Right ventricle myocardium superior (tissue), 1 donor: ENCODE measurements at places on chromosomes 1 and 21. TPM values are rescaled to one million over a fixed set of nuclear protein-coding genes. Genes with fewer than 3 reads are reported as not detected.

The AMY2B gene
- total RNA-seq: 19.1 TPM

The NHLH1 gene
- total RNA-seq: not detected

The CASP9 gene
- total RNA-seq: 13.6 TPM

The ACKR1 gene
- 8.1 TPM for total RNA-seq

The ZNF683 gene
- not detected for total RNA-seq

- no peak for DNase-seq
Observed at GRCh38 chr1:191504999-191505398, 653.3 kb upstream of the RGS18 start.

- no peak for DNase-seq
Observed at GRCh38 chr1:80066060-80066459, 1059.5 kb upstream of the ADGRL4 start.

DNA sequence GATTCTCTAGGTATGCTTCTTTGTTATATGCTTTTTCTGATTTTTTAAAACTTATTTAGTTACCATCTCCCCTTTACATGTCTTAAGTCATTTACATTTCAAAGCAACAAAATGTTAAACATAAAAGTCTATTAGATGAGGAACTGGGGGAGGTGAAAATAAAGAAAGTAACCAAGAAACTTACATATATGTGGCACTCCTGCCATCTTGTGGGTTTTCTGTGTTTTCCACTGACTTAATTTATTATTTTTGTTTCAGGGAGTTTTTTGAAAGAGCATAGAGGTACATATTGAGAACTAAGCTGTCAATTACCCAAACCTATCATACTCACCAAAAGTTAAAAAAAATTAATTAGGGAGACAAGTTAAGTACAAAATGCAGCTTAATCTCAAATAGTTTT lies 1531.1 kb downstream of the MRPL39 start:
- no peak for DNase-seq

- no peak for DNase-seq
Observed at GRCh38 chr1:41751804-41752513, 166.8 kb downstream of the HIVEP3 start.

DNA sequence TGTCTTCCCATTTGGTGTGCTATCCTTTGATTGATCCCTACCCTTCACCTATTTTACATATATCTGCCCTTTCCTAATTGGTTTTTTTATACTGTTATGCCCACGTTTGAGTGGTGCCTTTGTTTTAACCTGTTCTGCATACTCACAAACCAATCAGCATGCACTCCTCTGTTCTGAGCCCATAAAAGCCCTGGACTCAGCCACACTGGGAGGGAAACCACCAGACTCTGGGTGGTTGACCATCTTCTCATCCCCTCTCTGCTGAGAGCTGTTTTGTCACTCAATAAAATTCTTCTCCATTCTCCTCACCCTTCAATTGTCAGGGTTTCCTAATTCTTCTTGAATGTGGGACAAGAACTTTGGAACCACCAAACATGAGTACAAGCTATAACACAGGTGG lies 989.8 kb downstream of the ADGRL2 start:
- DNase-seq: no peak

DNA sequence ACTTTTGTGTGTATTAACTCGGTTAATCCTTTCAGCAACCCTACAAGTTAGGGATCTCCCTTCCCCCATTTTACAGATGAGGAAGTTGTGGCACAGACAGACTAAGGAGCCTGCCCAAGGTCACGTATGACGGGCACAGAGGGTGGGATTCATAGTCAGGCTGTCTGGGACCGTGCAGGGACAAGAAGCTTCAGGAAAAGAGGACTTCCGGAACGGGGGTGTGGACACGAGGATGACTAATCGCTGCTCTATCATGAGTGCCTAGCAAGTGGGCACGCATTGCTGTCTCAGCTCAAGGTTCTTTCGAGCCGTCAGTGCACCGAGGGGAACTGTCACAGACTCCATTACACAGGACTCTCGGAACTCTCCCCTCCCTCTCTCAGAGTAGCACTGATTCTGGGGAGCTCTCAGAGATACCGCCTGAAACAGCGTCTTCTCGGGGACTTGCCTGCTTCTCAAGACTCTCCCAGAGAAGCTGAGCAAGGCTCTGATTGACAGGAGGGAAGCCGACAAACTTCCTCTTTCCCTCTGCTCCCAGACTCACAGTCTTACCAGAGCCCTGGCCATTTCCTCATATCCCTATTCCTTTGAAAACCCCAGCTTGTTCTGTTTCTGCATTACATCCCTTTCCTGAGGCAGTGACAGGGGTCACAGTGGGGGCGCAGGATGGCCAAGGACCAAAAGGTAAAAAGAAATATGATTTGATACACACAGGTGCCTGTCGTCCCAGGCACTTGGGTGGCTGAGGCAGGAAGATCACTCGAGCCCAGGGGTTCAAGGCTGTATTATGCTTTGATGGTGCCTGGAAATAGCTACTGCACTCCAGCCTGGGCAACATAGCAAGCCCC lies 14.4 kb downstream of the FHAD1 start:
- peak; percentile 57 for DNase-seq

DNA sequence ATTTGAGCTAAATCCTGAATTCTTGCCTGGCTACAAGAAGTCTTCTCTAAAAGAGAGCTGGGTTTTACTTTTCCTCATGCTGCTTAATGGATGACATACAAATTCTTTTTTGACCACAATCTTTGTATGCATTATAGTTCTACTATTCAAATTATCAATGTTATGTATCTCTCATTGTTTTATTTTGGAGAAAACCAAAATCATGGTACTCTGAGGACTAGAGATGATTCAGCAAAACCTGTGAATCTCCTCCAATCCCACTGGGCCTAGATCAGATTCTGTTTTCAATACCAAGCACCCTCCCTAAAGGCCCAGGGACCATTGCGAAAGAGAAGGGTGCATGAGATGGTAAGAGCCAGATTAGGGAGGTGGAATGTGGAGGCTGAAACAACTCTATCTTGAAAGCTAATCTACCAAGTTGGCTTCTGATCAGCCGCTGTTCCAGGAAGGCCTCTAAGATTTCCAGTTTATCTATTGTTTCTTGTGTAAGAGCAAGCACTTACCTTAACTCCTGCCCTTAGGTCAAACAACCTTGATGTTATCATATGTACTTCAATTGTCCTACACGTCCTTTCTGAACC lies 547.2 kb downstream of the PLPP3 start:
- DNase-seq: no peak

DNA sequence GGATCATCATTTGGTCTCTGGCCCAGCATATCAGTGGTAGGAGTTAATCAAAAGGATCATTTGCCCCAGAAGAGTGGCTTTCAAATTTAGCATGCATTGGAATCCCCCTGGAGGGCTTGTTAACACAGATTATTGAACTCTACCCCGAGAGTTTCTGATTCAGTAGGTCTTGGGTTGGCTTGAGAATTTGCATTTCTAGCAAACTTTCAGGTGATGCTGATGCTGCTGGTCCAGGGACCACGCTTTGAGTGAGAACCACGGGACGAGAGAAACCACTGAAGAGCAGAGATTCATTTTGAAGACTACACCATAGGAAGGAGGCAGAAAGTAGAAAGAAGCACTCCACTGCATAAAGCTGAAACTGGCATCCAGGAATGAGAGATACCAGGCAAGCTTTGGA lies 81.3 kb upstream of the DUSP10 start:
- DNase-seq: no peak

- DNase-seq: peak; percentile 84
Observed at GRCh38 chr1:2585318-2586092, 1.1 kb upstream of the PRXL2B start.

DNA sequence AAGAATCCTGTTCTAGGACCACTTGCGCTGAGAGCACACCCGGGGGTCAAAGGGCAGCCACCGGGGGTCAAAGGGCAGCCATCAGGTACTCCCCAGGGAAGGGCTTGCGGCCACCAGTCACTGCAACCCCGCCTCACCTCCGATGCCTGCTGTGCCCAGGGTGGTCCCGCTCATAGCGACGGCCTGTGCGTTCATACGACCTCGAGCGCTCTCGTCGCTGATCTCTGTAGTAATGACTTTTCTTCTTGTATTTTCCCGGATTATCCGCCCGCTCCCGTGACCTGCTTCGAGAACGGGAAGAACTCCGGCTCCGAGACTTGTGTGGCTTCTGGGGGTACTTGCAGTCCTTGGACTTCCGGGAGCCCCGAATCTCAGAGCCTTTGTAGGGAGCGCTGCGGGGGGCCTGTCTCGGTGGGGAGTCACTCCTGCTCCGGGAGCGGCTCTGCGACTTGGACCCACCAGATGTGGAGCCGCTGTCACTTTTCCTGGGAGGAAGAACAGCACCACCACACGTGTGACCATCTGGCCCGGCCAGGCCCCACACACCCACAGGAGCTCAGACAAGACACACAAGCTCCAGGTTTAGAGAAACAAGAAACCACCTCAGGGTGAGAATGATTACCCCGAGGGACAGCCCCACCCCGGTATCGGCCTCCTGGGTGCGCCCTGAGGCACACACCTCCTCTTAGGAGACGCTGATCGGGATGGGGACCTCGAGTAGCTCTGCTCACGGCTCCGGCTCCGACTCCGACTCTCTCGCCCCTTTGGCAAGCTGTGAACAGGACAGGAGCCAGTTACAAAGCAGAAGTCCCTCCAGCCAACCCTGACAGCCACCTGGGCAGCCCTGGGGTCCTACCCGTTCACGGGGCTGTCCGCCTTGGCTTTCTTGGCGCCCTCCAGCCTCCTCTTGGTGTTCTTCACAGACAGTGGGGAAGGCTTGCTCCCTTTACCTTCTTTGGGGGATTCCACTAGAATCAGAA lies 11.7 kb downstream of the CCNL2 start:
- DNase-seq: no peak

GRCh38 chr1:9589144-9589718 lies 520 bp downstream of the TMEM201 start:
- peak; percentile 64 for DNase-seq

DNA sequence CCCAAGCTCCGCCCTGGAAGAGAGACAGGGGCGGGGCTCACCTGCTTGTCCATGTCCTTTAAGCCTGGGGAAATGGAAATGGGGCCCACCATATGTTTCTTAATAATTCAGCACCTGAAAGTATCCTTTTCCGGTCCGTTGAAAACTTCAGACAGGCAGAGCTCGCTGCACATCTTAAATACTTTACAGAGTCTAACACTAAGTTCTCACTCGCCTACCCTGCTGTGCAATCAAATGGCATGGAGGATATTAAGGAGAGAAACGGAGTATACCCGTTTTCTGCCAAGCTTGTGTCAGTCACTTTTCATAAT lies 467 bp upstream of the CC2D1B start:
- DNase-seq: no peak

DNA sequence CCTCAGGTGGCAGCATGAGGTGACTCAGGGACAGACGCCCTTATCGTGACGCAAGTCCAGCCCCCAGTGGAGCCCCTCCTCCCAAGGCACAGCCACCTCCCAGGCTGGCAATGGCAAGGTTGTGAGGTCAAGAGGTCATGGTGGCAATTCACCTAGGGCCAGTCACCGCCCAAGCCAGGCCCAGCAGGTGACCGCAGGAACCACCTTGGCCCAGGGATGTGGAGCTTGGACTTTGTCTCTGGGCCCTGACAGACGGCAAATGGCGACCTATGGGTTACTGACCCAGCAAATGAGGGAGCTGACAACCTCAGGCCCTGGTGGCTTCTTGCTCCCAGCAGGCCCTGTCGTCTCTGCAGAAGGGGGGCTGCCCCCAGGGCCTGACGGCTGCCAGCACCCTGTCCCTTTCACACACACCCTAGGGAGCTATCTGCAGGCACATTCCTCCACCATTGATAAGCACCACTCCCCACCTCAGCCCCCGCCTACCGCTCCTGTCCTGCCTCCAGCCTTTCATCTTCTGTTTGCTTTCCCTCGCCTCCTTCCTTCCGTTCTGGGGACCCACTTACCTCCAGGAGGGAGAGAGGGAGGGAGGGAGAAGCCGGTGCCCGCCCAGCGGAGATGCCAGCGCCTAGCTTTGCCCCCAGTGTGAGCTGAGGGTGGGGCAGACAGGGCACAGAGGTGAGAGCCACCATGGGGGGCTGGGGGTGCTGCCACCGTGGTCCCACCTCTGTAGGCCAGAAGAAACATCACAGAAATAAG lies 12.1 kb downstream of the EPHA2 start:
- DNase-seq: peak; percentile 74

GRCh38 chr1:177585302-177586220 lies 384.3 kb downstream of the SEC16B start:
- DNase-seq: no peak

- DNase-seq: no peak
Observed at GRCh38 chr1:213680677-213681325, 307.0 kb upstream of the PROX1 start.

- DNase-seq: no peak
Observed at GRCh38 chr1:22584001-22584562, 20.8 kb downstream of the EPHA8 start.

GRCh38 chr1:235073331-235073967 lies 55.2 kb downstream of the TOMM20 start:
- peak; percentile 71 for DNase-seq

- no peak for DNase-seq
Observed at GRCh38 chr1:64923294-64923718, 43.0 kb downstream of the JAK1 start.

DNA sequence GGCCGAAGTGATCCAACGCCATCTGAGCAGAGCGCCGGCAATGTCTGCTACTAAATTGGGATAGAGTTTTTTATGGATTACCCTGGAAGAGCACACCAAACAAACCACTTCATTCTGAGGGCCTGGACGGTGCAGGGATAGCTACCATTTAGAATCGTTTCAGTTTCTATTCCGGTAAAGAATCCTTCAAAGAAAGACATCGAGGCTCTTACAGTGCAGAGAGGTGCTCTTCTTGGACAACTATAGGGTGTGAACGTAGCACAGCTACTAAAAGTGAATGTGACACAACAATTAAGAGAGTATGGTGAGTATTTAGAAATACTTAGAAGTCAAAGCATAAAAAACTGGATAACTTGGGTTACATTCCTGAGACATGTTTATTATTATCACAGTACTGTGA lies 16.1 kb downstream of the HIVEP3 start:
- DNase-seq: no peak

DNA sequence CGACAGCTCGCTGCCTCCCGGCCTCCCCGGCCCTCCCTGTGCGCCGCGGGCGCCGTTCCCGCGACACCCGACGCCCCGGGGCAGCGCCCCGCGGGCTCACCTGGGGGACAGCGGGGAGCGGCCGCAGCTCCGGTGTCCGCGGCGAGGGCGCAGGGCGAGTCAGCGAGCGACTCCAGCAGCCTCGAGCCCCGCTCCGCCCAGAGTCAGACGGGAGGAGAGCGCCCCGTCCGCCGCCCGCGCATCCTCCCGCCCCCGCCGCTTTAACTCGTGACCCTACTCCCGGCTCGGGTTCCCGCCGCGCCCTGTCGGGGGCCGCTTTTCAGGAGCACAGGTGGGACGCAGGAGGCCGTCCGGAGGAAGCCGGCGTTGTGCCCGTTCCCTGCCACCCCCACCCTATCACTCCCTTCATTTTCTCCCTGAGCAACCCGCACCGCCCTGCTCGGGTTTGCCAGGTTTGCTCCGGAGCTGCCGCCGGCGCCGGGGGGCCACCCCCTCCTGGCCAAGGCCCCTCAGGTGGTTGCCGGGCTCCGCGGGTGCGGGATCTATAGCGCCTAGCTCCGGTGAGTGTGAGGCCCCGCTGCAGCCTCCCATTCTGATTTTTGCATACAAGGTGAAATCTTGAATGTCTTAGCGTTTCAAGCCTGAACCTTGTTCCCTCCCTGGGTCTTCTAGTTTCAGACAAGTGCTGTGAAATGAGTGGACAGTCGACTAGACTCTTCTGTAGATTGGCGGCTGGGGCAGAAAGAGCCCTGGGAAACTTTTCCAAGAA lies at the start of gene MCOLN3:
Gene MCOLN3 (minus strand): TSS at position 205 of the 769 bp plus-strand sequence. CDS start 3,140 bp downstream, outside the sequence.
- peak; percentile 47 for DNase-seq
